ENCODE measurements at places on chromosomes 2 and 18. TPM values are rescaled to one million over a fixed set of nuclear protein-coding genes. Genes with fewer than 3 reads are reported as not detected.

The PLEK gene
- 0.37 TPM for total RNA-seq

GRCh38 chr2:69250981-69251380 is 136.0 kb downstream of the GFPT1 start:
- no peak for DNase-seq

DNA sequence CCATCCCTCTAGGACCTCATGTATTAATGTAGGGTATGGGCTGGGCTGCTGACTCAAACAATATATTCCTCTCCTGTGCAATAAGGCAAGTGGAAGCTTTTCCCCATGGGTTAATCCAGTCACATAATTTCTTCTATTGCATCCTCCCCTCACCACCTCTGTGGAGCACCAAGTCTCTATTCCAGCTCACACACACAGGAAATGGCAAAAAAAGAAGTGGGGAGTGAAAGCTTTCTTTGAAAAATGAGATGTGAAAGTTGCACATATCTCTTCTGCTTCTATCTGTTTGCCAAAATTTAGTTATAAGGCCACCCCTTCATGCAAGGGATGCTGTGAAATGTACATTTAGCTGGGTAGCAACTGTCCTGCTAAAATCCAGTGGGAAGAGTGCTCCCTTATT is 121.3 kb downstream of the CDC42EP3 start:
- DNase-seq, result no peak

DNA sequence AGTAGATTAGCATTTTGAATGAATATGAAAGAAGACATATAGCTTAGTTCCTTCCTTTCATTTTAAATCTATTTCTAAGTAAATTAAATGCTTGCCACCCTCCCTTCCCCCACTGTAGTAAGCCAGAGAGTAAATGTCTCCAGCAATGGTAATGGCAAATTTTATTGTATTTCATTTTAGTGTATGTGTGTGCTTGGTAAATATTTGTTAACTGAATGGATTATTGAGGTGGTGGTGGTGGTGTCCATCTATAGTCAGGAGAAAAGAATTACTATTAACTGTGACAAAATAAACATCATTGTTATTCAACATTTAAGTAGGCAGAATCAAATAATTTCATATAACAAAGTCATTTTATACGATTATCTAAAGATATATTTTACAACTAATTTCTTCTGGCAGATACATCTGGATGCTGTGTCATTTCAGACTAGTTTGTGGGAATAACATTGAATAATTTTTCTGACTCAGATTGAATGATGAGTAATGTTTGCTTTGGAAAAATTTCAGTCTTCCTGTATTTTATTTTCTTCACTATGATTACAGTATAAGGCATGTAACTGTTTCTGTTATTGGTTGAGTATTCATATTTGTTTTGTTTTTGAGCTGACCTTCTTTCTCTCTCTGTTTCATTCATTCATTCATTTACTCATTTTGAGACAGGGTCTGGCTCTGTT is 18.3 kb downstream of the ASXL3 start:
- DNase-seq, result no peak

DNA sequence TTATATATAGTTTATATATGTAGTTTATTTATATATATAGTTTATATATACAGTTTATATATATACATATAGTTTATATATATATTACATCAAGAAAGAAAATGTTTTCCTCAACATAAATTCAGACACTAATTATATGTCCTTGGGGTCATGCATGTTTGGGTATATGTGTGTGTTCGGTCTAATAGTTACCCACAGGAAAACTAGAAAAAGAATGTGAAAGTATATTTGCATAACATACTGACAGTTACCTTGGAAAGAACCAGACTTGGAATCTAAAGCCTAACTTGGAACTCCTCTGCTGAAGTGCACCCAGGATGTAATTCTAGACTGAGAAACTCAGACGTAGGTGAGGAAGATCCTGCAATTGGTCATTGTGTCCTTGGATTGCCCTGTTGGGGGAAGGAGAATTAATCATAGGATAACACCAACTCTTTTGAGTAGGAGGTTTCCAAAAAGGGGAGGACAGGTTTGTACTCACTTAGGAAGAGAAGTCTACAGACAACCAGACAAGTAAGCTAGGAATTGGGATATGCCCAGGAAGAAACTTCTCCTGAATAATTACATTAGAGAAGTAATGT is 8.9 kb upstream of the SLC25A12 start:
- no peak for DNase-seq

DNA sequence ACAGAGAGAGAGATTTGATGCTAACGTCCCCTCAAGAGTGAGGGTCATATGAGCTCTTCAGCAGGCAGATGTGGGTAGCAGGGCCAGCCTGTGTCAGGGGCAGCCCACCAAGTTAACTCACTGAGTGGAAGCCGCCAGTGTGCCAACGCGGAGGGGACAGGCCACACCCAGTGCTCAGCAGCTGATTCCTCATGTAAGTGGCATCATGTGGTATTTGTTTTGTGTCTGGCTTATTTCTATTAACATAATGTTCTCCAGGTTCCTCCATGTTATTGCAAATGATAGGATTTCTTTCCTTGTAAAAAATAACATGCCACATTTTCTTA is 4.0 kb downstream of the IMP4 start:
- DNase-seq, result no peak
